ENCODE measurements at places on chromosomes 5 and 9. TPM values are rescaled to one million over a fixed set of nuclear protein-coding genes. Genes with fewer than 3 reads are reported as not detected.

- DNase-seq = no peak
Measured at GRCh38 chr5:175288048-175288621, 155.8 kb downstream of the DRD1 start.

- no peak for DNase-seq
Measured at GRCh38 chr5:16934677-16935153, 1.4 kb downstream of the MYO10 start.

- DNase-seq = no peak
Measured at GRCh38 chr5:54620141-54620933, 102.8 kb downstream of the SNX18 start.

IFNK gene
- polyA plus RNA-seq = not detected

OR2V2 gene
- not detected for polyA plus RNA-seq

DNA sequence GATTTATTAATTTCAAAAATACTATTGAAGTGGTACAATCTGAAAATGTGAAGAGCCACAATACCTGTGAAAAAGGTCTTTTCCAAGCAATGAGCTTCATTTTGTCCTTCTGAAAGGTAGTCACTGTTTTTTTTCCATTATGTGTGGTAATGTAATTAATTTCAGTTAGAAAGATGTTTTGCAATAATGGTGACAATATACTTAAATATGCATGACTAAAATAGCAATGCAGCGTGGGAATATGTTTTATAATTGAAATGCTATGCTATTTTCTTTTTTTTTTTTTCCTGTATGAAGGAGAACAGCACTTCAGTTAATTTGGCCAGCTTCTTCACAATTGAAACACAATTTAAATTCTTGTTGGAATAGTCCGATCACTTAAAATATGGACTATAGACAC, 41.9 kb downstream of the NPR3 start:
- DNase-seq = no peak

DNA sequence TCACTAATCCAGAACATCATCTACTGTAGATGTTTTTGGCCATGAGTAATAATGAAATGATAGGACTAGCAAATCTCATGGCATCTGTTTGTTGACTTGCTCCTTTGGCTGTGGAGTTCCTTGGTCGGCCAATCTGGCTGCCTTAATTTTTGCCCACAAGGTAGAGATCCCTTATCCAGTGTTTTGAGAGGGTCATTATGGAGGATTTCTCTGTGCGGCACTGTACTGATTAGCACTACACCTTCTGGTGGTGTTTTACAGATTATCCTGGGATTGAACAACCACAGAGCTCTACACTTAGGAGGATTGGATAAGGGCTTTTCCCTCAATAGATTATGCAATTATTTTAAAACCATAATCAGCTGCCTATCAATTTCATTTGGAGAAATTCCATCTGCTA, 3.2 kb upstream of the ENHO start:
- no peak for DNase-seq

- no peak for DNase-seq
Measured at GRCh38 chr9:124133727-124134126, 122.2 kb downstream of the LHX2 start.

DNA sequence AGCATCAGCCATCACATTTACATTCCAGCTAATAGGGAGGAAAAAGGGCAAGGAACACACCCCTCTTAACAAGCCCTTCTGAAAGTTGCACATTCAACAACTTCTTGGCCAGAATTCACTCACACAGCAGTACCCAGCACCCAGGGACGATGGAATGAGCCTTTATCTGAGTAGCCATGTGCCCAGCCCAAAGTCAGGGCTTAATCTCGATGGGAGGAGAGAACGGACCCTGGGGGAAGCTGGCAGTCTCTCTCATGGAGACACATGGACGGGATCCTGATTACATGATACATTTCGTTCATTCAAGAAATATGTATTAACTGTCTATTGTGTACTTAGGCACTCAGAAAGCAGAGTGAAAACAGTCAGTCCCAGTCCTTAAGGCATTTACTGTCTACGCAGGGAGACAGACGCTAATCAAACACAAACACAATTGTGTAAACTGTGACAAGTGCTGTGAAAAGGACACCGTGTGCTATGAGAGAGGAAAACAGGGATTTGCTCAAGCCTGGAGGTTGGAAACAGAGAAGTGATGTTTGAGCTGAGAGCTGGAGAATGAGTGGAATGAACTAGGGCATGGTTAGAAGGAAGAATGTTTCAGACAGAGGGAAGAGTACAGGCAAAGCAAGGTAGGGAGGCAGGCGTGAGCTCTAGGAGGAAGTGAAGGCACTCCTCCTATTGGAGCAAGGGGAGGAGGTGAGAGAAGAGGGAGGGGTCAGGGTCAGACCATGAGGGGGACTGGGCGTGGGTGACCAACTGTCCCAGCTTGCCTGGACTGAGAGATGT, 7.4 kb downstream of the OTULINL start:
- DNase-seq = no peak

DNA sequence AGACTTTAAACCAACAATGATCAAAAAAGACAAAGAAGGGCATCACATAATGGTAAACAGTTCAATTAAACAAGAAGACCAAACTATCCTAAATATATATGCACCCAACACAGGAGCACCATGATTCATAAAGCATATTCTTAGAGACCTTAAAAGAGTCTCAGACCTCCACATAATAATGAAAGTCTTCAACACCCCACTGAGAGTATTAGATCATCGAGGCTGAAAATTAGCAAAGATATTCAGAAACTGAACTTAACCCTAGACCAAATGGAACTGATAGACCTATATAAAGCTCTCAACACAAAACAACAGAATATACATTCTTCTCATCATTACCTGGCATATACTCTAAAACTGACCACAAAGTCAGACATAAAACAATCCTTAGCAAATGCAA, 11.7 kb upstream of the SPINK14 start:
- DNase-seq = no peak

- no peak for DNase-seq
Measured at GRCh38 chr9:114516913-114517312, 11.6 kb upstream of the WHRN start.

DNA sequence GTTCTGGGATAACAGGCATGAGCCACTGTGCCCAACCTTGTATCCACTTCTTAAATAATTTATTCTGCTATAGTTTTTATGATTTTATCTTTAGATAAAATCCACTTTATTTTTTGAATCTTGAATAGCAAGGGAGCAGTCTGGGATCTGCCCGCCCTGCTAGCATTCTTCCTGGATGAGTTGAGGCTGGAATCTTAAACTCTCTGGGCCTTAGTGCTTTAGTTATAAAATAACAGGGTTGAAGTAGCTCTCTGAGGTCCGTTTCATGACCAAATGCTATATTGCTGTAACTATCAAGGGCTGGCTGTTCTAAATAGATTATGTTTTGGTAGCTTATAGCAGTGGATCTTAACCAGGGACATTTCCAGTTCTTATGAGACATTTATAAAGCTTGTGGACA, 20.8 kb downstream of the ACER2 start:
- DNase-seq = no peak

PCDHGA7 gene
- not detected for polyA plus RNA-seq
